Foreskin melanocyte (primary cell): ENCODE measurements at places on chromosomes 3 and 15.

DNA sequence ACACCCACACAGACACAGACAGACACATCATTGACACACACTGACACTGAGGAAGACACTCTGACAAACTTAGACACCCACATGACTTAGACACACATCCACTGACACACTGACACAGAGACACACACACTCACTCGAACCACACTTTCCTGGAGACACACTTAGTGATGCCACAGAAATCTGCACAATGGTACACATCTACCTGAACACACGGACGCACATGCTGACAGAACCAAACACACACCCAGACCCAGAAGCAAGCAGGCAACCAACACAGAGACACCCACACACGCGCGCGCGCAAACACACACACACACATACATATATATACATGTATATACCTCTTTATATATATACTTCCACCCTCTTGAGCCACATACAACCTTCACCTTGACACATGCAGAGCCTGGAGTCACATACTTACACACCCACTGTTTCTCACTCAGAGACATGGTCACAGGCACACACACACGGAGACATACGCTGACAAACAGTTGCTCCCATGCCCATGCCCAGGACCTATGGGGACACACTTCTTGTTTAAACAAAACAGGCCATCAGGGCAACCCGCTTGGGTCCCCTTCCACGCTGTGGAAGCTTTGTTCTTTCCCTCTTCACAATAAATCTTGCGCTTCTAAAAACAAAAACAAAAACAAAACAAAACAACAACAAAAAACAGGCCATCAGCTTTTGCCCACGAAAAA lies 913 bp upstream of the SCN5A start:
- no peak for DNase-seq

DNA sequence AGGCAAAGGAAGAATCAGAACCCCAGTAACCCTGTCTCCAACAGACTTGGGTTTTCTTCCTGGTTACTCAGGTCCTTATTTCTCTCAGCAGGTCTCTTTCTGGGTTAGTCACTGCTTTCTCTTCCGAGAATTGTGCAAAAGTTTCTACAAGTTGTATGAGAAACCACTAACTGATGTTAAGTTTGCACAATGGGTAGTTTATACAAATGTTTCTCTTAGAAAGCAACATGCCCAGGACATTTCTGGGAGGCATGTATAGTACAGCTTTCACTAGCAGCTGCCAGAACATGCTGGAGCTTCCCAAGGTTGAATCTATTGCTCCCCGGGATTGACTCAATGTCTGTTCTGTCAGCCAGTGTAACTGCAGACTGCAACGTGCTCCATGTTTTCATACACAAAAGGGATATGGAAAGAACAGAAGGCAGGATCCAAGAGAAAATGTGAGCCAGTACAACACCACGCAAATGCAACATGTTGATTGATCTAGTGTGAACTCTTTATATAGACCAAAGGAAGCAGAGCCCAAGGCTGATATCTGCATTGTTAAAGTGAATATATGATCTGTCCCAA lies 887.8 kb downstream of the MCTP2 start:
- no peak for DNase-seq

- DNase-seq: no peak
Measured at GRCh38 chr3:64924961-64925360, 237.2 kb upstream of the ADAMTS9 start.

GRCh38 chr15:100341239-100341749 lies 481 bp downstream of the ADAMTS17 start:
- no peak for DNase-seq

GRCh38 chr3:183013856-183014255 lies 33.5 kb upstream of the DCUN1D1 start:
- no peak for DNase-seq

DNA sequence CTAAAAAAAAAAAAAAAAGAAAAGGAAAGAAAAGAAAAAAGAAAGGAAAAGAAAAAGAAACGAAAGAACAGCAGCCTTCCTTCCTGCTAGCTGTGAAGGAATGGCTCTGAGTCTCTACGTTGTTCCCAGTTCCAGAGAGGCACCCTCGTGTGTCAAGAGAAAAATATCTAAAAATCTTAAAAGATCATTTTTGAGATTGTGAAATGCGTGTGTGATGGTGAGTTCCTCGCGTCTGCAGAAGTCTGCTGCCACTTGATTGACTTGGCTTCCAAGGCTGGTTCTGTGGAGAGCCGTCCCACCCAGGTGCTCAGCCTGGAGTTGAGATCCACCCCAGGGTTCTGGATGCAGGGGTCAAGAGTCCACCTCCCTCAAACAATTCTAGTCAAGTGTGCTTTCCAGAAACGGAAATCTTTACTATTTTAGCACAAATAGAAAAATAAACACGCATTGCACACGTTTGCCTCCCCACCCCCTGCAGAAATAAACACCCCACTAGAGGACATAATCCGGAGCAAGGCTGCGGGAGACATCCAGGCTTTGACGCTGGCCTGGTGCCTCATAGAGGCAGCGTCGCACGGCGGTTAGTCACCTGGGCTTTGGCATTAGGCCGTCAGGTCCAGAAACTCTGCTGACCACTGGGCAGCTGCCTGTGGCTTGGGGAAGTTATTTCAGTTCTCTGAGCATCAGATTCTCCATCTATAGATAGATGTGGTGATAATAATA lies 265.4 kb downstream of the FAM43A start:
- DNase-seq: no peak

DNA sequence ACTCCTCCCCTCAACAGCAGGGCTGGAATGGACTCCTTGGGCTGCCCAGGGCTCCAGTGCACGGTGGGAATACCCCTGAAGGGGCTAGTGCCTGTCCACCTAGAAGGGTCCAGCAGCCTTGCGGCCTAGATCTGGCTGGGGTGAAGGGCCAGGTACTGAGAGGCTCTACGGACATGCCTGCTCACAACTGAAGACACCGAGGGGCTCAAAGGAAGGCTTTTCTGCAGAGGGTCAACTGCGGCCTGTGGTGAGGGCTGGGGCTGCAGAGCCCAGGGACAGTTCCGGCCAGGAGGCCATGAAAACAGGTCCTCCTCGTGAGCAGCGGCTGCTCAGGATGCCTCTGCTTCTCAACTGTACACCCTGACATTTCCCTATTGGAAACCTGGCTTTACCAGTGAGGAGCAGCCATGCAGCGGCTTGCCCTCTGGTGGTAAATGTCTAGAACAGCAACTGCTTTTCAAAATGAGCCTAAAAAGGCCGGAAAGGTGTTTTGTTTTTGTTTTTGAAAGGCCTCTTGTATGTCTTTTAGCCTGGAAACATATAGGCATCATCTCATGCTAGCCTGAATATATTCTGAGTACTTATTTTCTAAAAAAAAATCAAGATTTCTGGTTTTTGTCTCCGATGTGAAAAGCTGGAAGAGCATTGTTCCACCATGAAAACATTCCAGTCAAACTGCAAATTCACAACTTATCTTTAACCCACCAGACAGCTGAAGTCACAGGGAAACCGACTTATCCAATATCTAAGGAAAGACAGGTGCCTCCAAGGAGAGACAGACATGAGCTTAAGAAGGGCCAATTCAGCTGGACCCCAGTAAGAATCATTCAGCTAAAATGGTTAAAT lies 163.4 kb downstream of the KLF13 start:
- peak; percentile 30 for DNase-seq

GRCh38 chr3:100122321-100122720 lies 8.0 kb upstream of the FILIP1L start:
- DNase-seq: no peak

DNA sequence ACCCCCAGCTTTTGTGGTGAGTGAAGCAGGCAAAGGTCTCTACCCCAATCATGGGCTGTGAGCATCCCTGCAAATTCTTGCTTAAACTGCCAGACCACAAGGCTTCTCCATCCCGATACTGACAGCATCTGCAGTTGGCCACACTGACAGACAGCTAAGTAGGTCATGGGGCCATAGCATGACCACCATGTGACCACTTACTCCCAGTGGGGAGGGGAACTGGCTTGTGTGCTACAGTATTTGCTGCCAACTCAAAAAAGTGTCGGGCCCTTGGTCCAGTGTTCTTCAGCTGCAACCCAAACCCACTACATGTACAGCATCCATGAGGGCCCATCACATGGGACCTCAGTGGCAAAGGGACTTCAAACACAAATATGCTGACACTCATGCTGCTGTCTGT lies 103.4 kb downstream of the SEC22A start:
- DNase-seq: no peak

- DNase-seq: no peak
Measured at GRCh38 chr3:124260206-124260915, 268.4 kb upstream of the ROPN1 start.

- DNase-seq: no peak
Measured at GRCh38 chr3:184663356-184663755, 48.5 kb downstream of the MAGEF1 start.

DNA sequence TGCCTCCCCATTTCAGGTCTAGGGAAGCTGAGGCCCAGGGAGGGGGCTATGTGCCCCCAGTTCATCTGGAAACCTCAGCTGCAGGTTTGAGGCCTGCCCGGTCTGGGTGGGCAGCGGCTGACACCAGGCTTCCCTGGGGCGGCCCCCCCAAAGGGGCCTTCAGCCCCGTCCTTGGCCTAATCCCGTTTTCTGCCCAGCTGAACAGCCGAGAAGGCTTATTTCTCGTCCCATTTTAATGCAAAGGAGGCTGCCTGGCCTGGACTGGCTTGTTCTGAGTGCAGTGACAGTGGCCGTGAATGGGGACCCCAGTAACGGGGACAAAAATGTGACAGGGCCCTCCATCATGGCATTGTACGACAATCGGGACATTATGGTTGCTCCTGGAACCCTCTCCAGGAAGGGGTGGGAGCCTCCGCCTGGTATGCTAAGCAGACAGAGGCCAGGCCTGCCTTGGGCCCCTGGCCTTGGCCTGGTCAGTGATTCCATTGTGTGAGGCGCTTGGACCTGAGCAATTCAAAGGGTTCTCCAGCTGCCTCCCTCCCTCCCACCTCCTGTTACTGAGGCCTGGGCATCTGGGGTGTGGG lies 93.9 kb downstream of the WNT7A start:
- DNase-seq: no peak

DNA sequence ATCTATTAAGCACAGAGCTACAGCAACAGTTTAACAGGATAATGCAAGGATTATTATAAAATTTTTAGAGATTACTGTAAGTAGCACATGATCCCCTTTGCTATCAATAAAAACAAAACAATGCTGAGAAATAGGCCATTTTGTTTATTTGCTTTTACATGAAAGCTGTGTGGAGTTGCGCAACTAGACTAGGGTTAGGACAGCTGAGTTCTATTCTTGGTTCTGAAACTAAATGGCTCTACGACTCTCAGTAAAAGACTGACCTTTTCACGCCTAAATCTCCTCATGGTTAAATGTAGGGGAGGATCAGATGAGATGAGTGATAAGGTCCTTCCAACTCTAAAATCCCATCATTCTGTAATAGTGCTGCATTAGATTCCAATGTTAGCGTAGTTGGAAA lies 25.0 kb downstream of the KCNMB2 start:
- no peak for DNase-seq

- no peak for DNase-seq
Measured at GRCh38 chr3:11522953-11523571, 120.7 kb downstream of the VGLL4 start.

DNA sequence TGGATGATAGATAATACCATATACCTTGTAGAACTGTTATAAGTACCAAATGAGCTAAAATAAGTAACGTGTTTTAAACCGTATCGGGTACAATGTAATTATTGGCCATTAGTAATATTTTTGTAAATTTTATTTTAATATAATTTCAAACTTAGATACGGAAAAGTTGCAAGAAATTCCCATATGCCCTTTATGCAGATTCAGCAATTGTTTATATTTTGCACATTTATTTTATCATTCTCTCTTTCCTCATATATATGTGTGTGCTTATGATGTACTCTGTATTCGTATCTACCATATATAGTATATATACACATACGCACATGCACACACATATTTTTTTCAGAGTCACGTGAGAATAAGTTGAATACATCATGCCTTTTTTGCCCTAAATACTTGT lies 38.5 kb downstream of the EXOG start:
- DNase-seq: no peak

DNA sequence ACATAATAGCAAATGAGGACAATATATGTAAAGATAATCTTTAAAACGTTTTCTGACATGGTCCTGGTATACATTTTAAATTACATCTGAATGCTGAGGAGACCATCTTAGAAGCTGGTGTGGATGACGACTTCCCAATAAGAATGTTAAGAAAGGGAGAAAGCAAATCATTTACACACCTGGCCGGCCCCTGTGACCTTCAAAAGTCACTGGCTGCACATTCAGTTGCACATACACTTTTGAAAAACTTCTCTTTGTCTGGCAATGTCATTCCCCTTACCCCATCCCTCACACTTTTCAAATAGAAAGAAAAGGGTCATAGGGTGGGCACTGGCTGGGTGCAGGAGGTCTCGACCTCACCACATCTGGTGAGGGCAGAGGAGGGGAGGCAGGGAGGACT lies 391.0 kb downstream of the MECOM start:
- no peak for DNase-seq

GRCh38 chr15:81544385-81544784 lies 170.4 kb upstream of the TMC3 start:
- DNase-seq: no peak

GRCh38 chr15:54564166-54564565 lies 585.9 kb downstream of the UNC13C start:
- DNase-seq: no peak

GRCh38 chr3:72890166-72890925 lies 2.5 kb downstream of the GXYLT2 start:
- DNase-seq: no peak

GRCh38 chr3:39910826-39911464 lies 101.5 kb downstream of the MYRIP start:
- peak; percentile 84 for DNase-seq

DNA sequence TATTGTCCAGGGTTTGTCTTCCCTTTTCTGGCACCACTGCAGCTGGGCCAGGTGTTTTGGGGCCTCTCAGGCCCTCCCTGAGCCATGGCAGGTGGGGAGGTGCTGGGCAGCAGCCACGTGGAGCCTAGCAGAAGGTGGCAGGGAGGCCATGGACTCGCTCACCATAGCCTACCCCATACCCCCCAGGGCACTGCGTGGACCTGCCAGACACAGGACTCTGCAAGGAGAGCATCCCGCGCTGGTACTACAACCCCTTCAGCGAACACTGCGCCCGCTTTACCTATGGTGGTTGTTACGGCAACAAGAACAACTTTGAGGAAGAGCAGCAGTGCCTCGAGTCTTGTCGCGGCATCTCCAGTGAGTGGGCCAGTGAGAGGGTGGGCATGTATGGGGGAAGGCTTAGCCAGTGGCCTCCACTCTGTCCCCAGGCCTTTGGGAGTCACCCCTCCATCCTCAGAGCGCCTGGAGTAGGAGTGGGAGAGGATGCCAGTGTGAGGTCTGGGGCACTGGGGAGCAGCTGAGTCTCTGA lies 11.9 kb downstream of the SPINT1 start:
- no peak for DNase-seq

GRCh38 chr3:10759495-10759894 lies 56.5 kb upstream of the SLC6A11 start:
- no peak for DNase-seq

DNA sequence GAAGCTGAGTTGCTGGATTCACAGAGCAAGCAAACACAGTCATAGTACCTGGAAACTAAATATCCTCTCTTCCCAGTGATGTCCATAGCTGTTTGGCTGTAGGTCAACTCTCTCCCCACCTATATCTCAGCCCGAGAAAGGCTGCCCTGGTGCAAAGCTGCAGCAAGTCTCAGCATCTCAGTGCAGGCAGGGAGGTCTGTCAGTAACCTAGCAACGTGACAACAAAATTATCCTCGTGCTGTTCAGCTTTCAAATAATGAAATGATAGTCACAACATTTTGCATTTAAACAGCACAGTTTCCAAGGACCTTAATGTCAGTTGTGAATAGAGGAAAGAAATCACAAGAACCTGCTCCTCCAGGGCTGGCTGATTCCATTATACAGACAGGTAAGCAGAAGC lies 83.6 kb downstream of the CHST2 start:
- no peak for DNase-seq
